ENCODE measurements at places on chromosomes 6 and 20.

GRCh38 chr20:461254-462198 lies 807 bp downstream of the TBC1D20 start:
- DNase-seq, result peak; percentile 46

DNA sequence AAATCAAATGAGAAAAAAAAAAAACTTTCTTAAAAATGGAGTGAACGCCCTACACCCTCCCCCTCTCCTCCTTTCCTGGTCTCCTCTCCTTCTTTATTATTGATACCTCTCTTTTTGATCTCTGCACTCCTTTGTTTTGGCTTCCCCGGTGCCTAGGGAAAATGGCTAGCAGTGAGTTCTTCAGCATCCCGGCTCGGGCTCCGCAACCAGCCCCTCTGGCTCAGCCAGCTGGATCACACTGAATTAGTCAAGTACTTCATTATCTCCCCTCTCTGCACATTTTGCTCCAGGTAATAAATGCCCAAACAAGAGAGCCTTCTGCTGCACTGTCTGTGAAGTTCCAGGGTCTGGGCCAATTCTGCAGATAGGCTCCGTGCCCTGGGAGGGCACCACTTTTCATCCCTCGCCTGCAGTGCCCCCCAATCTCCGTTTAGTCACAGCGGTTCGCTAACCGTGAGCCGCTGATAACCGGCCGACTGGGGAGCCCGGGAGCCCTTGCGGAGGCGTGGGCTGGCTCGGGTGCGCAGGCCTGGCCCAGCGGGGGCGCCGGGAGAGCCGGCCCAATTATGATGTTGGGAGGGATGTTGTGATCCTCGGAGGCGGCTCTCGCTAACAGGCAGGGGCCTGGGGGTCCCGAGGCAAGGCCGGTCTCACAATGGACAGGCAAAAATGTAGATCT lies 301.9 kb downstream of the TFAP2A start:
- no peak for DNase-seq

GRCh38 chr20:9928281-9928737 lies 89.4 kb upstream of the PAK5 start:
- DNase-seq, result no peak

DNA sequence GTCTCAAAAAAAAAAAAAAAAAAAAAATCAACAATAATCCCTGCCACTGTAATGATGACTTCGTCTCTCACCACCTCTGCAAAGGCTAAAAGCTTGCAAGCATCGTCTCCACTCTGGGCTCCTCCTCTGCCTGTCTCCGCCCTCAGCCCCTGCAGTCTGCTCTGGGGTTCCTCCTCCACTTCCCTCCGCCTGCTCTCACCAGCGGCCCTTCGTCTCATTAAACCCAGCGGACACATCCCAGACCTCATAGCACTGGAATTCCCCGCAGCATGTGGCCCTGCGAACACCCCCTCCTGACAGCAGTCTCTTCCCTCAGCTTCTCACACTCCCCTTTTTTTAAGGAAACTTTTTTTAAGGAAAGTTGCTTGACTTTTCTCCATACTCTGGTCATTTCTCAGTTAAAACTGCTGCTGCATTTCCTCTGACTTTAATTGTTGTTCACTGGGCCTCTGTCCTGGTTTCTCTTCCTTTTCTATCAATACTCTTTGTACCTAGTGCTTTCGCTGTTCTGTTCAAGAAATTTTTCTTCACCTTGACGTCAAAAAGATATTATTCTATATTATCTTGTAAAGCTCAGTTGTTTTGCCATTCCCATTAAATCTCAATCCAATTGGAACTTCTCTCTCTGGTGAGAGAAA lies 70.9 kb upstream of the PLEKHG1 start:
- no peak for DNase-seq

DNA sequence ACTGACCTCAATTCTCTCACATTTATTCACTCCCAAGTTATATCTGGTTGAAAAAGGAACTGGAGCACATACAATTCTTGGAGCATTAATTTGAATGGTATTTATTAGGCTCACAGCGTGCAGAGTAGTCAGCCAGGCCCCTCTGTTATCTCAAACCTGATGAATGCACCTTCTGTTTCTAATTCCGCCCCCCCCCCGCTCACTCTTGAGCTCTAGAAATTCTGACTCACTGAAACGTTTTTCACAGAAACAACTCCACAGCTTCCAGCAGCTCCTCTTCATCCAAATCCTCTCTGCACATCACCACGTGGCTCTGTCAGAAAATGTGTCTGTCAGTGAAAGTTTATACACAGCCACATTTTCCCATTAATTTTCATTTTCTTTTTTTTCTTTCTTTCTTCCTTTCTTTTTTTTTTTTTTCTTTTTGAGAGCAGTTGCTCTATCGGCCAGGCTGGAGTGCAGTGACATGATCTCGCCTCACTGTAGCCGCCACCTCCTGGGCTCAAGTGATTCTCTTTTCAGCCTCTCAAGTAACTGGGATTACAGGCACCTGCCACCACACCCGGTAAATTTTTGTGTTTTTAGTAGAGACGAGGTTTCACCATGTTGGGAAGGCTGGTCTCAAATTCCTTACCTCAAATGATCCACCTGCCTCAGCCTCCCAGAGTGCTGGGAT lies 109.4 kb downstream of the TBXT start:
- DNase-seq, result no peak

GRCh38 chr6:125944434-125944816 lies 12.1 kb upstream of the HINT3 start:
- DNase-seq, result no peak
